ENCODE measurements at places on chromosomes 4 and X.

GRCh38 chr4:77044461-77045150 lies 31.2 kb downstream of the CCNI start:
- DNase-seq, result peak; percentile 68

- DNase-seq, result peak; percentile 75
These were observed 1.7 kb downstream of the FRAS1 start for GRCh38 chr4:78058591-78059523.

DNA sequence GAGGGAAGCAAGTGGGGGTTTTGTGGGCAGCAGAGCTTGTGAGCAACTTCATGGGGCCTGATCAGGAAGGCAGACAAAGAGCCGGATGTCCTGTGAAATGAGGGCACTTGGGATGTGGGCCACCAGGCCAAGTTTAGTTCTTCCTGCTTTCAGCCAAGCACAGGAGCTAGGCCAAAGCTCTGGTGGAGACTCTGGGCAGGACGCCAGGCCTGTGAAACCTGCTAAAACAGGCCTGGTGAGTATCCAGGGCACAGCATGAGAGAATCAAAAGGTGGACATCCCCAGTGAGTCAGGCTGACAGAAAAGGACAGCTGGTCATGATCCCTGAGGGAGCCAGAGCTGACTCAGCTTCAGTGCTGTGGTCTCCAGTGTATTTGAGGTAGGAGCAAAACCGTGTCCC lies 95.7 kb downstream of the NPNT start:
- peak; percentile 78 for DNase-seq

DNA sequence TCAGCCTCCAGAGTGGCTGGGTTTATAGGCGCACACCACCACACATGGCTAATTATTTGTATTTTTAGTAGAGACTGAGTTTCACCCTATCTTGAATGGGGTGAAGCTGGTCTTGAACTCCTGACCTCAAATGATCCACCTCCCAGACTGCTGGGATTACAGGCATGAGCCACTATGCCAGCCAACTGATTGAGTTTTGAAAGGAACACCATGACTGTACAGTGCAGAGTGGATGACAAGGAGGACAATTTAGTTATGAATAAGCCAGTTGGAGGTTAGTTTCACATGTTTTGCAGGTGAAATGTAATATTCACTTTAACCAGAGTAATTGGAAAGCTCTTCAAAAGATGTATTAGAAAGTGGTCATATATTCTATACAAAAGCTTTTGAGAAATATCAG lies 60.8 kb downstream of the PCDH18 start:
- DNase-seq, result no peak

GRCh38 chr4:139971111-139971510 lies 182.9 kb downstream of the MAML3 start:
- no peak for DNase-seq

DNA sequence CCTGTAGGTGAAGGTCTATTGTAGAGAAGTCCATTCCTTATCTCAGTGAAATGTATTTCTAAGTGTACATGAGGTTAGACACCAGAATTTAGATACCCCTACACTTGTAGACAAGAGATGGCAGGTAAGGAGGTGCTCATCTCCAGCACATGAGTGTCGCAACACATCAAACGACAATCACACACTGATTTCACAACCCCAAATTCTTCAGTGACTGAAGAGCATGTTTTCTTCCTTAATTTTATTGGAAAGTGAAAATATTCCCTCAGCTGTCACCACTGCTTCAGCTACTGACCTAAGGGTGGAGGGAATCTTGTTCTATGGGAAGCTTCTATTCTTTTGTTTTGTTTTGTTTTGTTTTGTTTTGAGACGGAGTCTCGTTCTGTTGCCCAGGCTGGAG lies 280.3 kb downstream of the ARHGAP24 start:
- no peak for DNase-seq

DNA sequence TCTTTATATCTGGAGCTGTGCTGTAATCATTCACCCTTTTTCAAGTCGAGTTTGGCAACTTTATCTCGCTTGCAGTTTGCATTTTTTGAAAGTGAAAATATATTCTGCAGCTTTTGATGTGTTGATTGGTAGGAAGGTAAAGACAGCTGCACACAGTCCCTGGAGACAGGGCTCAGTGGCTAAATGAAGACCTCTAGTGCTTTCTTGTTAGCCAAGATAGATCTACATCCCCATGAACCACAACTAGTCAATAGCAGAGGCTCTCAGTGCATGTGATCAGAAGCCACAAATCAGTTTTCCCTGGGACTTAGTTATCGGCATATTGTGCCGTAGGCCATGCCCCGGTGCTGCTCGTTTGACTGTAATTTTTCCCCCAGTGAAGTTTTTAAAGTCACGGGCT lies 587.7 kb upstream of the PITX2 start:
- no peak for DNase-seq

GRCh38 chrX:133482056-133482952 lies 67.0 kb upstream of the GPC4 start:
- DNase-seq, result peak; percentile 30

- no peak for DNase-seq
These were observed 1.1 kb downstream of the CXCL1 start for GRCh38 chr4:73870260-73870659.

DNA sequence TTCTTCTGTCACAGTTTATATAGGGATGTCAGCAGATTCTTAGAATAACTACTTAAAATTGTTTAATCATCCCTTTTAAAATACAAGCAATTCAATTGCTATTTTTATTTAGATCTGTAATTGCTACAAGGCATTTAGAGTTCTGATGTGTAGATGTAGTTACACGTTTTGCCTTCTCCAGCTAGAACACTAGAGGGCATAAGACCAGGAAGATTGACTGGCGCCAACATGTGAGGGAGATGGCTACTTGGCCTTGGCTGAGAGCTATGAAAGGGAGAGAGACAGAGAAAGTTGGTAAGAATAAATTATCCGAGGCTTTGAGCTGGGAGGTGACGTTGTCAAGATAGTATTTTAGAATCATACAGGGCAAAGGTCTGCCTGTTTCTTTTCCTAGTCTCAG lies 563.7 kb upstream of the PRKX start:
- no peak for DNase-seq

DNA sequence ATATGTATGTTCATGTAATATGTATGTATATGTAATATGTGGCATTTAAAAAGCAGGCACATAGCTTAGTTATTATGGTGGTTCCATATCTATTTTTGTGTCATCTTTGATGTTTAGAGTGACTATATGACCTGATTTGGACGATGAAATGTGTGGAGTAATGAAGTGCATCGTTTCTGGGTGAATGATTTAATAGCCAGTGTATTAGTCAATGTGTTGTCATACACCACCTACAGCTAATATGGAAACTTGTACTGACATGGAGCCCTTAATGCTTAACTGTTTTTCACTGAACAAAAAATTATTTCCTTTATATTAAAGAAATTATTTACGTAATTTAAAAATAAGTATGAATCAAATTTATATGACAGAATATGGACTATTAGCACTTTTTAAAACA lies 292.3 kb upstream of the FSTL5 start:
- no peak for DNase-seq

DNA sequence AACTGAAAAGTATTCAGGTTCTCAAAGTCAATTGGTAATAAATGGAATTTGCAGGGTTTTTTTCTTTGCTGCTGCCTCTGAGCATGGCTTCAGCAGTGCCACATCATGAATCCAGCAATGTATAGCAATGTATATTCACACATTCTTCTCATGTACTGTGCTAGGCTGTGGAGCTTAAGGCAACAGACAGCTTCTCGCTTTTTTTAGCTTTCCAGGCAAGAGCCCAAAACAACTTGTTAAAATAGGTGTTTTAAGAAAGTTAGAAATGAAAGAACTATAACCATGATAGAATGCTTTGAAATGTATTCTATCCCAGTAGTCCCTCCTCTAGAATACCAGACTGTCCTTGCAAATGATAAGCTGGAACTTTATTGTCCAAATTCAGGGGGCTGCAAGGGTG lies 30.4 kb downstream of the SMIM43 start:
- no peak for DNase-seq

DNA sequence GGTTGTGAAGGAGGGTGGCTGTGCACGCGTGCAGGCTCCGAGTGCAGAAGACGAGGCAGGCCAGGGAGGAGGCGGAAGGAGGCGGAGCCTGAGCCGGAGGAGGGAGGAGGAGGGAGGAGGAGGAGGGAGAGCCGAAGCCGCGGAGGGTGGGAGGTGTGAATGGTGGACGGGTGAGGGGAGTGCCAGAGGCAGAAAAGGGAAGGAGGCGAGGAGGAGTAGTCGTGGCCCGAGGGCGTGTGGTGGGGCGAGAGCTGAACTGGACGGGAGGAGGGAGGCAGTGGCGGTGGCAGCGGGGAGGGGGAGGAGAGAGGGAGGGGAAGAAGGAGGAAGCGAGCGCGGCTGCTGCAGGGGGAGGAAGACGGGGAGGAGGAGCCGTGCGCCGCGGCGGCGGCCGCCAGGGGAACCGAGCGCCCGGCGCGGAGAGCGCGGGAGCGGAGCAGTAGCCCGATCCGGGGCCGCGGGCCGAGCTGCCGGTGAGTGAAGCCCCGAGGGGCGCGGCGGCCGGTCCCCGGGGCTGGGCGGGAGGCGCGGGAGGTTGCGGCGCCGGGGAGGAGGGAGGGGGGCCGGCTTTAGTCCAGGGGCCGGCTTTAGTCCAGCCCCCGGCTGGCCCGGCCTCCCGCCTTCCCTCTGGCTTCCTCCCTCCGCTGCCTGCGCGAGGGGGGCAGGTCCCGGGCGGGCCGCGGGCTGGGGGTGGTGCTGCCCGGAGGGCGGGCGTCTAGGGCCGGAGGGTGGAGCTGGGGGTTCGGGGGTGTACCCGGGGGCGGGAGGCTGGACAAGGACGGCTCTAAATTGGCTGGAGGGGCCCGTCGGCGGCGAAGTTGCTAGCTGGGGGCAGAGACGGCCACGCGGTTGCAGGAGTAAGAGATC lies at the start of gene TMEM164:
TMEM164 (plus strand) TSS at position 815 of the 867 bp plus-strand sequence. CDS start 661 bp downstream, outside the sequence.
- DNase-seq, result peak; percentile 87

- DNase-seq, result peak; percentile 11
These were observed 410.5 kb downstream of the PPP3CA start for GRCh38 chr4:100936661-100937375.

- DNase-seq, result no peak
These were observed 72.0 kb downstream of the RGS12 start for GRCh38 chr4:3364634-3365314.
